ENCODE measurements at places on chromosomes 5 and 9. TPM values are rescaled to one million over a fixed set of nuclear protein-coding genes. Genes with fewer than 3 reads are reported as not detected.

NEUROG1 gene
- not detected for total RNA-seq

IL9 gene
- total RNA-seq: not detected

PCDHA5 gene
- under 0.01 TPM for total RNA-seq

KCNV2 gene
- not detected for total RNA-seq

EQTN gene
- not detected for total RNA-seq

TMOD1 gene
- total RNA-seq: not detected

PCDHB12 gene
- 0.59 TPM for total RNA-seq

DNA sequence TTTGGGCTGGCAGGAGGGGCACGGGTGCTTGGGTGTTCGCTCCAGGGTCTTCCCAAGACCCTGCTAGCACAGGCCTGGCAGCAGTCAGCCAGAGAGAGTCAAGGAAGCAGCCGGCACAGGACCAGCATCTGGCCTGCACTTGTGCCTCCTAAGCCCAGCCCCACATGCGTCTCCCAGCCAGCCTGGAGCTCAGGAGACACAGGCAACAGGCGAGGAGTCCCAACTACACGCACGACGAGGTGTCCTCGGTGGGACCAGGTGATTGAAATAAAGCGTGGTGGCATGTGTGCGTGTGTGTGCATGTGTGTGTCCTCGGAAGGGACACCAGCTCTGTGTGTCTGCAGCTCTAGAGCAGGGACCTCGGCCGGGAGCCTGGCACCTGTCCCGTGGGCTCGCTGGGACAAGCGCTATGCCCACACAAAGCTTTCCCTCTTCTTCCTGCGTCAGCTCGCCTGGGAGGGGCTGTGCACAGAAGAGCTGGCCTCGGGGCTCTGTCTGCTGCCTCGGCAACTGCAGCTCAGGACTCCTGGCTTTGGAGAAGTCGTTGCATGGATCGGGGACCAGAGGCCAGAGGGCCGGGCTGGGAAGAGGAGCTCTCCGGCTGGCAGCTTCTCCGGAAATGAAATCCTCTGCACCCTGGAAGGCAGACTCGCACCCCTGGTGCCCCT, 14.7 kb upstream of the SLC9A3 start:
- H3K27me3 ChIP-seq: peaks cover 19% of the 10 kb centered on the region
- no peak overlapping the region for H3K27ac ChIP-seq
- H3K36me3 ChIP-seq: no peaks in the 10 kb centered on the region
- H3K4me3 ChIP-seq: no peak overlapping the region

DNA sequence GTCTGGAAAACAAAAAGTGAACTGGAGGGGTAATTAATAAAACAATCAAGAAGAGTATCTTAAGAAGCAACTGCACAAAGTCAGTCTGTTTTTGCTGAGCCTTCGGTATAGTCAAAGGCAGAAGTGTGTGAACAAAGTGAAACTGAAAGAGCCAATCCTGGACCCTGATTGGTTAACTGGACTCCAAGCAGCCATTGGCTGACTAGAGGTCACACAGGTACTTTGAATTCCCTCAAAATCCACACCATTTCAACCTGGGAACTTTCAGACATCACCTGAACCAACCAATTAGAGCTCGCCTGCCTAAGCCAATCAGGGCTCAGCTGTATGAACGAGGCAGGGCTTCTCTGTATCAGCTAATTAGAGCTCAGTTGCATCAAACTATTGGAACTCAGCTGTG, 286.7 kb downstream of the TLE4 start:
- H3K4me1 ChIP-seq: no peaks in the 10 kb centered on the region
- no peak for DNase-seq
- H3K27me3 ChIP-seq: no peaks in the 10 kb centered on the region

DNA sequence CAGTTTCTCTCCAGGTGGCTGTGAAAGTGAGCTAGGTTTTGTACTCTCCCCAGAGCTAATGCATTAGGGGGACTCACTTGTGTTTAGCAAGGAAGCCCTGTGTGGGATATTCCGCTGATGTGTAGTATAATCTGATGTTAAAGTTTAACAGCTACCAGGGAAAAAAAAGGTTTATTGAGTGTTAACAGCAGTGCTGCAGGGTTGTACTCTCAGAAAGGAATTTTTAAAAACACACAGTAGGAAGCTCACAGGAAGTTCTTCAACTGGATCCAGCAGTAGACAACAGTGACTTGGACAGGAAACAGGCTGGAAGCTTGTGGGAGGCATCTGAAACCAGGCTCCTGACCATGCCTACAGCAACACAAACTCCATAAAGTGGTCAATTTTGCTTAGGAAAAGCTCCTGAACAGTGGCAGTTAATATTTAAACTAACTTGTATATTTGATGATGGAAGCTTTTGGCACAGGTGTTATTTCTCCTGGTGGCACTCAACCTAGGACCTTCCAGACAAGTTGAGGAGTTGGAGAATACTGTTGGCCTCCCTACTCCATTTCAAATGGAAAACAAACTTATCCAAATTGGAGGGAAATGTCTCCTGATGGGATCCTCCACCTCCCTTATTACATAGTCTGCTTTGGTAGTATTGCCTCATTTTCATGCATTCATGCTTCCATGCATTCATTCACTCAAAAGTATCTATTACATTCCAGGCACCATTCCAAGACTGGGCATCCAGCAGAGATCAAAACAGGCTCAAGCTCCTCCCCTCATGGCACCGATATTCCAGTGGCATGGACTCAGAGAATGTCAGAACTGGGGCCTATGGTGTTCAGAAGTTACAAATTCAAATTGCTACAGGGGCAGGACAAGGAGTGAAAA, 54.7 kb downstream of the FOXD1 start:
- no peaks in the 10 kb centered on the region for H3K36me3 ChIP-seq
- DNase-seq: no peak
- H3K4me1 ChIP-seq: peaks cover 12% of the 10 kb centered on the region
- H3K4me3 ChIP-seq: no peak overlapping the region
- no peak overlapping the region for H3K27ac ChIP-seq

DNA sequence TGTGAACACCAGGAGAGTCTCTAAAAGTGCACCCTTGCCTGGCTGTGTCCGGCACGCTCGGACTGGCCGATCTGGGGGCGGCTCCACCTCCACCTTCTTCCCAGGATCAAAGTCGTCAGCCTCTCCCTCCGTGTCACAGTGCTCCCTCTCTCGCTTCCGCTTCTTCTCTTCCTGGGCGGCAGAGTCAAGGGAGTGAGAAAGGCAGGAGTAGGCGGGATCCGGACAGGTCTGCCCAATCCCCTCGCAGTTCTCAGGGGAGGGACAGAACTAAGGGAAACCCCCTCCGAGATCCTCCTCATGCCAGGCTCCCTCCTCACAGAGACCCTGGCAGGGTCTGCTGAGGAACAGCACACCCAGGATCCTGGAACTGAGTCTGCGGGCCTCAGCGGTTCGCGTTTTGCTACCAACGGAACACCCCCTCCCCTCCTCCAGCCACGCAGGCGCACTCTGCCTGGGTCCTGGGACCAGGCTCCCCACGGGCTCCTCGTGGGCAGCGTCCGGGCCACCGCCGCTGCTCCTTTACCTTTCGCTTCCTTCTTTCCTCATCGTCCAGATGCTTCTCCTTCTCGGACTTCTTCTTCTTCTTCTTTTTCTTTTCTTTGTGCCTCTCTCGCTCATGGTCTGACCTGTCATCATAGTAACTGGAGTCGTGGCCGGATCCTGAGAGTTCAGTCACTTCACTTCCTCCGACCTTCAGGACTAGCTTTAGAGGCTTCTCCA, 1.3 kb downstream of the BRD9 start:
- H3K27ac ChIP-seq: peak overlapping the region; percentile 92
- no peaks in the 10 kb centered on the region for H3K27me3 ChIP-seq
- peak; percentile 84 for DNase-seq
- peaks cover 26% of the 10 kb centered on the region for H3K4me1 ChIP-seq
- peak overlapping the region; percentile 88 for H3K4me3 ChIP-seq

GRCh38 chr5:148394587-148395019, 10.8 kb downstream of the FBXO38 start:
- DNase-seq: no peak
- H3K27me3 ChIP-seq: no peaks in the 10 kb centered on the region
- H3K4me3 ChIP-seq: no peak overlapping the region

DNA sequence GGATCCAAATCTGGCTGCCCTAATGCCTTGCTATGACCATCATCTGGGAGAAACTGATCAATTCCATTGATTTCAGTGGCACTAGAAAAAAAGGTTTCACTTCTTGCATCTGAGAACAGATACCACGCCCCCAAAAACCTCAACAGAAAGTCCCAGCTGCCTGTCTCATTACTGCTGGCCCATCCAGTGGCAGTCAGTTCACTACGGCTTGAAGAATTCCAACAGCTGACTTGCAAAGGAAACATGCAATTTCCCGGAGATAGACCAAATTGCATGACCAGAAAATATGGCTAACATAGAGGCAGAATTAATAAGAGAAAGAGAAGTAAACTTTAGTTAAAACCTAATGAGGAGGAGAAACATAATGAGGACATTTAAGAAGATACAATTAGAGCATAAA, 48.6 kb downstream of the UGCG start:
- no peak overlapping the region for H3K4me3 ChIP-seq
- H3K36me3 ChIP-seq: no peaks in the 10 kb centered on the region
- H3K27ac ChIP-seq: peak overlapping the region; percentile 91
- DNase-seq: peak; percentile 46
- no peaks in the 10 kb centered on the region for H3K27me3 ChIP-seq
- peaks cover 39% of the 10 kb centered on the region for H3K4me1 ChIP-seq

DNA sequence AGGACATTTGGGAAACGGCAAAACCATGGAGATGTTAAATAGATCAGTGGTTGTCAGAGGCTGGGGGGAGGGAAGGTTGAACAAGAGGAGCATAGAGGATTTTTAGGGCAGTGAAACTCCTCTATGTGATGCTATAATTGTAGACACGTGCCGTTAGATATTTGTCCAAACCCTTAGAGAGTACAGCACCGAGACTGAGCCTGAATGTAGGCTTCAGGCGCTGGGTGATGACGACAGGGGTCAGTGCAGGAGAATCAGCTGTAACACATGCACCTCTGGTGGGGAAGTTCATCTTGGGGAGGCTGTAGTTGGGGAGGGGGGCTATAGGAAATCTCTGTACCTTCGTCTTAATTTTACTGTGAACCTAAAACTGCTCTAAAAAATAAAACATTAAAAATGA, 22.2 kb upstream of the CLPTM1L start:
- peak; percentile 31 for DNase-seq

DNA sequence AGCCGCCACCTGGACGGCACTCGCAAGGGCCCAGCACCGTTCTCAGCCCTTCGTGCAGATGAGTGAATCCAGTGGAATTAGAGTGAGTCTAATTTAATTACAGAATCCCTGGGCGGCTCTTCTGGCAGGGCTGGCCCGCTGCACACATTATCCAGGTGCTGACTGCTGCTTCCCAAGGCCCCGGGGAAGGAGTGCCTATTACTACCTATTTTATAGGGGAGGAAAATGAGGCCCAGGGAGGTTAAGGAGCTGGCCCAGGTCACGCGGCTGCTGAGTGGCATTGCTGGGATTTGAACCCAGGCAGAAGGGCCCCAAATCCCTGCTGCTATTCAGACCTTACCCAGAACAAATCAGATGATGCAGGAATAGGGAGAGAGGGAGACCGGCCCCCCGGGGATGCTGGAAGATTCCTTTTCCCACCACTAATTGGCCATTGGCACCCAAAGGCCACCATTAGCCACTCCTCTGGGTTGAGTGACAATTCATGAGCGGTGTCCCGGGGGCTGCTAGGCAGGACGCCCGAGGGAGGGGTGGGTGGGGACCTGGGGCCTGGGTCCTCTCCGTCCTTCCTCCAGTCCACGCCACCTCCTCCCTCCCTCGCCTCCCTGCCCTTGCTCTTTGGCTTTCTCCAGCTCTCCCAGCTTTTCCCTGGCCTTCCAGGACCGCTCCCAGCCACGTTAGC, 10.3 kb upstream of the QRFP start:
- H3K4me3 ChIP-seq: no peak overlapping the region
- no peaks in the 10 kb centered on the region for H3K27me3 ChIP-seq
- no peak overlapping the region for H3K27ac ChIP-seq

GRCh38 chr5:9380109-9380508, 165.8 kb downstream of the SEMA5A start:
- no peak overlapping the region for H3K27ac ChIP-seq
- no peaks in the 10 kb centered on the region for H3K4me1 ChIP-seq
- no peaks in the 10 kb centered on the region for H3K27me3 ChIP-seq
- no peak overlapping the region for H3K4me3 ChIP-seq
- no peak for DNase-seq

DNA sequence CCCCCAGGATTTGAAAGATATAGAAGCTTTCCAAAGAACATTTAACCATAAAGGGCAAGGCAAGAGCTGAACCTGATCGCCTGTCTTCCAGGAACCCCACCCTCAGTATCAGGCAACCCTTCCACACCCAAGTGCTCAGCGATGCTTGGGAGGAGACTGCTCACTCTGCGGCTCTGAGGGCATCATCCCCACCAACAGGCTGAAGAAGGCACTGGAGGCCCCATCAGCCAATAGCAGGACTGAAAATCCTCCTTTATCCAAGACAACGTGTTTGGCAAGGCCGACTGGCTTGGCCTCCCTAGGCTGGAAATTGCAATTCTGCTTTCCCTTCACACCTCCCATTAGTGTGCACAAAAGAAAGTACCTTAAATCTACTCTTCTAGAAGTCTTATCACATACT, 1.4 kb upstream of the PPP2CA start:
- no peaks in the 10 kb centered on the region for H3K27me3 ChIP-seq
- H3K36me3 ChIP-seq: no peaks in the 10 kb centered on the region
- peak overlapping the region; percentile 95 for H3K4me3 ChIP-seq
- DNase-seq: no peak
- H3K4me1 ChIP-seq: peaks cover 27% of the 10 kb centered on the region

GRCh38 chr9:137703842-137704508, 85.2 kb downstream of the EHMT1 start:
- no peaks in the 10 kb centered on the region for H3K36me3 ChIP-seq
- H3K4me3 ChIP-seq: no peak overlapping the region
- peak; percentile 91 for DNase-seq
- peaks cover 14% of the 10 kb centered on the region for H3K4me1 ChIP-seq

GRCh38 chr9:109168170-109168569, 1.1 kb upstream of the FRRS1L start:
- peaks cover 46% of the 10 kb centered on the region for H3K27me3 ChIP-seq
- no peak overlapping the region for H3K27ac ChIP-seq
- H3K4me1 ChIP-seq: no peaks in the 10 kb centered on the region
- no peaks in the 10 kb centered on the region for H3K36me3 ChIP-seq

GRCh38 chr9:130873966-130874365, 22.6 kb downstream of the QRFP start:
- H3K36me3 ChIP-seq: peaks cover 90% of the 10 kb centered on the region
- no peaks in the 10 kb centered on the region for H3K4me1 ChIP-seq
- H3K27ac ChIP-seq: no peak overlapping the region
- no peaks in the 10 kb centered on the region for H3K27me3 ChIP-seq

- no peaks in the 10 kb centered on the region for H3K27me3 ChIP-seq
- H3K36me3 ChIP-seq: no peaks in the 10 kb centered on the region
- no peaks in the 10 kb centered on the region for H3K4me1 ChIP-seq
- no peak overlapping the region for H3K4me3 ChIP-seq
Observed at GRCh38 chr9:123537809-123538208, 181.8 kb downstream of the CRB2 start.

GRCh38 chr5:125057912-125058826, 311.7 kb upstream of the ZNF608 start:
- H3K4me3 ChIP-seq: no peak overlapping the region
- peak overlapping the region; percentile 25 for H3K27ac ChIP-seq
- no peaks in the 10 kb centered on the region for H3K36me3 ChIP-seq
- H3K27me3 ChIP-seq: no peaks in the 10 kb centered on the region
- peaks cover 29% of the 10 kb centered on the region for H3K4me1 ChIP-seq

- H3K4me1 ChIP-seq: peaks cover 9% of the 10 kb centered on the region
- DNase-seq: peak; percentile 34
- no peak overlapping the region for H3K27ac ChIP-seq
- H3K27me3 ChIP-seq: no peaks in the 10 kb centered on the region
- H3K36me3 ChIP-seq: no peaks in the 10 kb centered on the region
Observed at GRCh38 chr5:67361932-67362729, 165.5 kb upstream of the CD180 start.

Measured in osteoblast (primary cell).